ENCODE measurements at places on chromosomes 3 and 15. TPM values are rescaled to one million over a fixed set of nuclear protein-coding genes. Genes with fewer than 3 reads are reported as not detected.

Gene RPL35A
- 1,238 TPM for total RNA-seq

Gene ANKRD63
- total RNA-seq = 0.41 TPM

Gene LSAMP
- total RNA-seq = 0.62 TPM

Gene TGM5
- total RNA-seq = not detected

Gene NTRK3
- total RNA-seq = 25.4 TPM

Gene CCDC9B
- 18.3 TPM for total RNA-seq

Gene SLCO2A1
- total RNA-seq = 0.19 TPM

Gene ATP10A
- total RNA-seq = 10.1 TPM

Gene MAP6D1
- 6.3 TPM for total RNA-seq

Gene AGTR1
- total RNA-seq = 0.71 TPM

Gene RHCG
- total RNA-seq = 46.6 TPM

Gene PGBD4
- total RNA-seq = 0.96 TPM

Gene KCNAB1
- total RNA-seq = not detected

Gene NEK10
- 1.3 TPM for total RNA-seq

Gene LAMB2
- total RNA-seq = 110 TPM

Gene EEFSEC
- total RNA-seq = 9.8 TPM

Measured in A549 treated with GW870086 at 1 μM for 4 hours (cell line).